Retinal pigment epithelial cell (primary cell): ENCODE measurements at places on chromosomes 13 and 19.
A peak's percentile ranks its signal among the peaks of the same experiment; 100 is the strongest.

- DNase-seq = no peak
Observed at GRCh38 chr19:56718231-56718630, 46.7 kb upstream of the ZNF835 start.

DNA sequence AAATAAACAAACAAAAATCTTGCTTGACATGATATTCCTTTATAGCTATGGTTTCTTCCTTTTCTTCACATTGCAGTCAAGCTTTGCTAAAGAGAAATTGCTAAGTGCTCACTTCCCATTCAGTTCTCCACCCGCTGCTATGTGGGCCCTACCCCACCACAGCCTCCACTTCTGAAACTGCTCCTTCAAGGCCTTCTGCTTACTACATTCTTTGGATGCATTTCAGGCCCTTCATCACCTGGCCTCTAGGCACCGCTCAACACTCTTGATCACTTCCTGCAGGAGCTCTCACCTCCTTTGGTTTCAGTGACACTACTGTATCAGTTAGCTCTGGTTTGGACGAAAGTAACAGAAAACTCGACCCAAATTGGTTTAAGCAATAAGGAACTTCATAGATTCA is 72.4 kb downstream of the KLF5 start:
- DNase-seq = no peak

- DNase-seq = no peak
Observed at GRCh38 chr13:73929287-73929932, 204.8 kb downstream of the KLF12 start.

- no peak for DNase-seq
Observed at GRCh38 chr13:41547251-41548000, 90.1 kb downstream of the RGCC start.

DNA sequence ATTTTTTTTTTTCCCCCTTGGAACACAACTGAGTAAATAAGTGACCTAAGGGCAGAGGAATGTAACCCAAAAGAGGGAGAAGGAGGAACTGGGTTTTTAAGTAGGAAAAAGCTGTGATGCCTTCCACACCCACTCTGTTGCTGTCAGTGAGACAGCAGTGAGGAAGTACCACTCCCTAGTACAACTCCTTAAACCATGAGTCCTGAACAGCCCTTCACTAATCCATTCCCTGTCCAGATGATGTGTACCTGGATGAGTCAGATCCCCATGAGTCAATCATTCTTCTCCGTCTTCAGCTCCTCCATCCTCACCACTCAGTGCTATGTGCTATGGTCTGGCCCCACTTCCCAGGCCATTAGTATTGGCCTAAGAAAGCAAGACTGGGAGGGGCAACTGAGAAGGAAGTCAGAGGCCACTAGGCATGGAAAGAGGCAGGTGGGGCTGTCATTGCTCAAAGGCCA is 12.9 kb upstream of the CXCL17 start:
- no peak for DNase-seq

DNA sequence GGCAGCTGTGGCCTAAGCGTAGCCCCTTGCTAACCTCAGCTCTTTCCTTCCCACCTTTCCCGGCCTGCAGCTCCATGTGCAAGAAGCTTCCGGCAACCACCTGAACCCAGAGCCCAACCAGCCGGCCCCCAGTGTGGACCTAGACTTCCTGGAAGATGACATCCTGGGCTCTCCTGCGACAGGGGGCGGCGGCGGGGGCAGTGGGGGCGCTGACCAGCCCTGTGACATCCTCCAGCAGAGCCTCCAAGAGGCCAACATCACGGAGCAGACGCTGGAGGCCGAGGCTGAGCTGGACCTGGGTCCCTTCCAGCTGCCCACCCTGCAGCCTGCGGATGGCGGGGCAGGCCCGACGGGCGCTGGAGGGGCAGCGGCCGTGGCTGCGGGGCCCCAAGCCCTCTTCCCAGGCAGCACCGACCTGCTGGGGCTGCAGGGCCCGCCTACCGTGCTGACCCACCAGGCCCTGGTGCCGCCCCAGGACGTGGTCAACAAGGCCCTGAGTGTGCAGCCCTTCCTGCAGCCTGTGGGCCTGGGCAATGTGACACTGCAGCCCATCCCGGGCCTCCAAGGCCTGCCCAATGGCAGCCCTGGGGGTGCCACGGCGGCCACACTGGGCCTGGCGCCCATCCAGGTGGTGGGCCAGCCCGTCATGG is 33.8 kb upstream of the EHD2 start:
- no peak for DNase-seq

DNA sequence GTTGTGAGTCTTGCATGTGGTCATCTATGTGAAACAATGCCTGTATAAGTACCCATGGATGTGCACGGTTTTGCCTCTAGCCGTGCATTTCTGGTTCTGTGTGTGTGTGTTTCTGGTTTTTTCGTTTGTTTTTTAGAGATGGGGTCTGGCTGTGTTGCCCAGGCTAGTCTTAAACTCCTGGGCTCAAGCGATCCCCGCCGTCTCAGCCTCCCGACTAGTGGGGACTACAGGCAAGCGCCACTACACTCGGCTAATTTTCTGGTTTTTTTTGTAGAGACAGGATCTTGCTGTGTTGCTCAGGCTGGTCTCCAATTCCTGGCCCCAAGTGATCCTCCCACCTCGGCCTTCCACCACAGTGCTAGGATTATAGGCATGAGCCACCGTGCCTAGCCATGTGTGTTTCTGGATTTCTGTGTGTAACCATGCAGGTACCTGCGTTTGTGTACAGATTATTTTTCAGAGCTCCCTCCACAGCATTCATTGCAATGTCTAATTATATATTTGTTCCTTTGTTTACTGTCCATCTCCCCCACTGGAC is 15.9 kb upstream of the FOSB start:
- no peak for DNase-seq

GRCh38 chr19:10004617-10005016 is 5.7 kb downstream of the COL5A3 start:
- DNase-seq = no peak

DNA sequence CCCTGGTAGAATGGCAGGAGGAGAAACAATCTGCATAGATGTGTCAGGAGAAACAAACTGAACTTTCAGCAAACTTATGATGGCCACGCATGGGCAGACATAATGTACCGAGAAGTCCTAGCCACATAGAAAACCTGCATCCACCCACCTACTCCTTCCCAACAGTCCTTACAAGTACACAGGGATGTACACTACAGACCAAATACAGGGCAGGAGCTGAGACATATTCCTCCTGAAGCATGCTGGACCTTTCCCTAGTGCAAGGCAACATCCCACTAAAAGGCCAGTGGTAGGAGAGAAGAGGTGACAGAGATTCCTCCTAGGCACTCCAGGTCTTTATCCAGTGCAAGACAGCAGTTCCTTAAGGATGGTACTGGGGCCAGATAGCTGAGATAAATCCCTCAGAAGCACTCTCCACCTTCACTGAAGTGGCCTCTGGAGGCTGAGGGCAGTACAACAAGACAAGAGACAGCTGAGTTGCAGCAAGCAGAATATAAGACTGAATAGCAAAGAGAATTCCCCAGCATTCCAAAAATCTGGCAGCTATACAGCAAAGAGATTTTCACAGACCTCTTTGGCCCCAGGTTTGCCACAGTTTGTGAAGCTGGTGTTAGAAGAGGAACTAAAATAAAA is 18.3 kb downstream of the VWA8 start:
- DNase-seq = no peak

GRCh38 chr13:29936051-29936813 is 85.8 kb upstream of the UBL3 start:
- DNase-seq = no peak

GRCh38 chr13:77898097-77898496 is 20.5 kb downstream of the EDNRB start:
- DNase-seq = no peak

- DNase-seq = peak; percentile 26
Observed at GRCh38 chr13:49400755-49401659, 42.9 kb downstream of the CAB39L start.

- peak; percentile 23 for DNase-seq
Observed at GRCh38 chr19:5850743-5851293, 431 bp downstream of the FUT3 start.

DNA sequence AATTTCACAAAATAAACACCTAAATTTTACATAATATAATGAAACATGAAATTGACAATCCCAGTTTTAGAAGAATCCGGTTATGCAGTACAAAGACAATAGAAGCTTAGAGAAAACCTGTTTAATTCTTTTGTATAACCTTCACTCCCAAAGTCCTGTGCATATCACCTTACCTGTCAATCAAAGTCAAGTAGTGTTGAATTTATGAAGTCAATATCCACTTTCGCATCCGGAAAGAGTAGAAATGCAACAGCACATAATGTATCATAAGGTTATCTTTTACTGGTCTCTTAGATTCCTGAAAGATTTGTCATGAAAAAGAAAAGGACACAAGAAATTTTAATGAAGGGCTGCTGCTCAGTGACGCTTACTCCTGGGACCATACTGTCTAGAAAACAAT is 1112.6 kb downstream of the PCDH9 start:
- DNase-seq = no peak

- no peak for DNase-seq
Observed at GRCh38 chr19:29940971-29941585, 961 bp upstream of the URI1 start.

DNA sequence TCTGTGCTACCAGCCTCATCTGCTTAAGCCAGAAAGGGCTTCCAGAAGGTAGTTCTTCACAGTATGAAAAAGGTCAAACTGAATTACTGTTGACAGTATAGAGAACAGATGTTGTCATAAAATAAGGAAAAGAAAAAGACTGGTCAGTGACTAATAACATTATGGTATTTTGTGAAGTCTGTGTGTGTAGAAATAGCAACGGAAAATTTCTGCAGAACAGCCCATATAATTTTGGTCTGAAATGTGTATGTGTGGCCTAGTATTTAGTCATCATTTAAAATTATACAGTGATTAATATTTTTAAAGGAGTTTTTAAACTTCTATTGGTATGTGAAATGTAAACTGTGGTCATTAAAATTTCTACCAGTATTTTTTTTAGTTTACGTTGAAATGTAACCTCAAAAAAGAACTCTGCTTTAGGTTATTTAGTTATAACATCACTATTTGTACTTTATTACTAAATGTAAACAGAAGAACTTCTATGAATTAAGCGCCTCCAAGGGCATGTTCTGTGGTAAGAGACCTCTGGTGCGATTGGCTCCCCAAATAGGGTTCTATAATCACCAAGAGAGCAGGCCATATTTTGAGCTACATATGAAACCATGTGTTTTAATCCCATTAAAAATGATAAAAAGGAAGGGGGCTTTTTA is 3.3 kb upstream of the GPR183 start:
- DNase-seq = no peak

DNA sequence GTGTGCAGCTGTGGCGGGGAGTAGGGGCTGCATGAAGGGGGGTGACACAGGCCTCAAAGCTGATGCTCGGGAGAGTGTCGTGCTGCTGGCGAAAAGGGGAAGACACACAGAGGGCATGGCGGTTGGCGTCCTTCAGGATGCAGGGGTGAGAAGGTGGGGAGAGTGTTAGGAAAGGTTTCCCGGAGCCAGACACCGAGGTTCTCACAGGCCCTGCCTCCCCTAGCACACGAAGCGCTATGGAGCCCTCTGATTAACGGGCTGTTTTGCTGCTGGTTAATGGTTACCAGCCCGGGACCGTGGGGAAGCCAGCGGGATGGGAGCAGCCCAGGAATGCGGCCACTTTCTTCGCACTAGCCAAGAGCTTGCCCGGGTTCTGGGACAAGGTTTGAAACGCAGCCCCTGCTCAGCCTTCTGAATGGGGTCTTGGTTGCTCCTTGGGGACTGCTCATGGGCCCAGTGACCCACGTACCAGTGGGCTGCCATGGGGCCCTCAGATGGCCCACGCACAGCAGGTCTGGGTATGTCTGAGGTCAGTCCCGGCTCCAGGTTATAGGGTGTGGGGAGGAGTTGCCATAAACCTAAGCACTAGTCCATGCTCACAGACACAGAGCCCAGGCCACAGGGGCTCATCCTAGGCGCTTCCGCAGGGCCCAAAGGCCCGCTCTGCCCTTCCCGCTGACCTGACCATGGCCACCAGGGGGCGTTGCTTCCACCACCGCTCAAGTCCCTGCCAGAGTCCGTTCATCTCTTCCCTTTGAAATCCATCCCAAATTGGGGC is 31.3 kb upstream of the ISYNA1 start:
- no peak for DNase-seq

GRCh38 chr13:29359181-29359580 is 236.3 kb downstream of the SLC7A1 start:
- DNase-seq = no peak

- DNase-seq = no peak
Observed at GRCh38 chr13:98537306-98537705, 39.6 kb downstream of the STK24 start.

DNA sequence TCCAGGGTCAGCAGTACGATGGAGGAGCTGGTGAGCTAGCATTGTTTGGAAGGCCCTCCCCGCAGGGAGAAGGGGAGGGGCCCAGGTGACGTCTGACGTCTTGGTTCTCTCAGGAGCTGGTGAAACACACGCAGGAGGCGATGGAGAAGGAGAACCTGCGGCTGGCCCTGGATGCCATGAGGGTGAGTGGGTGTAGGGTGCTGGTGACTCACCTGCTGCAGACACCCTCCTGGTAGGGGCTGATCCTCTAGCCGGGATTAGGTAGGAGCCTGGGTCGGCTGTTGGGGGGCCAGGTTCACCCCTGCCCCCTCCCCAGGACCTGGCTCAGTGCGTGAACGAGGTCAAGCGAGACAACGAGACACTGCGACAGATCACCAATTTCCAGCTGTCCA is 55.8 kb downstream of the VAV1 start:
- no peak for DNase-seq

GRCh38 chr13:40438999-40439797 is 227.2 kb downstream of the FOXO1 start:
- DNase-seq = peak; percentile 30

- no peak for DNase-seq
Observed at GRCh38 chr19:3550947-3551791, 6.2 kb downstream of the MFSD12 start.

DNA sequence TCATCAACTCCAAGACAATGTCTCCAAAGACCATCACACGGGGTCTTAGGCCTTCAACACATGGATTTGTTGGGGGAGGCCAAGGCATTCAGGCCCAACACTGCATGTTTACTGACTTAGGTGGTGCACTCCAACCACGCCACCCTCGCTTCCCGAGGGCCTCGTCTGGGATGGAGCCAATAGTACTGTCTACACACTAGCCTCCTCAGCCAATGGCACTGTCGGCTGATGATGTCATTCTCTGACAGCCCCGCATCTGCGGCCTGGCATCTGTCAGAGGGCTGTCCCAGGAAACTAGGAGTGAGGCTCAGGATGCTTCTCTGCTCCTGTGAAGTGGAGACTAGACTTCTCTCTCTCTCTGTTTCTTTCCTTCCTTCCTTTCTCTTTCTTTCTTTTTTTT is 96.6 kb downstream of the TEX26 start:
- no peak for DNase-seq

GRCh38 chr13:39025433-39025839 is 12.5 kb downstream of the PROSER1 start:
- no peak for DNase-seq

DNA sequence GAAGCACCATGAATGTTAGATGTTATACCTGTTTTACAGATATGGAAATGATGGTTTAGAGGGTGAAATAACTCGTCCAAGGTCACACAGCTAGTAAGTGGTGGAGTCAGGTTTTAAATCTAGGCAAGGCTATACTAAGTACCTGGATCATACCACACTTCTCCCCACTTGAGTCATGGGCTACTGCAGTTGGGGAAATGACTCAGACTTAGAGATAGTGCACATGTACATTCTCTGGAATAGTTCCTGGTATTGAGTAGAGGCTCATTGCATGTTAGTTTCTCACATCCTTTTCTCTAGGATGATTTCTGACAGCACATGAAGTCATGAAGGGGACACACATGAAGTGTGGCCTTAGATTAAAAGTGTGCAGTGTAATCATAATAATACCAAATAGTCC is 76.2 kb upstream of the TNFSF11 start:
- DNase-seq = peak; percentile 10
